ENCODE measurements at places on chromosomes 11 and 22.

GRCh38 chr11:87722756-87723565, 452.3 kb downstream of the RAB38 start:
- peak; percentile 15 for DNase-seq

GRCh38 chr22:49850021-49850911, 3.4 kb upstream of the ZBED4 start:
- DNase-seq = no peak

GRCh38 chr11:58928107-58928499, 11.2 kb upstream of the GLYATL1 start:
- no peak for DNase-seq

GRCh38 chr11:2711161-2711560, 11.4 kb upstream of the KCNQ1OT1 start:
- DNase-seq = no peak

GRCh38 chr11:131760091-131761061, 390.0 kb downstream of the NTM start:
- no peak for DNase-seq

GRCh38 chr11:12410006-12410728, 32.8 kb downstream of the PARVA start:
- DNase-seq = no peak

GRCh38 chr22:21703684-21704316, 31.8 kb downstream of the YPEL1 start:
- no peak for DNase-seq

DNA sequence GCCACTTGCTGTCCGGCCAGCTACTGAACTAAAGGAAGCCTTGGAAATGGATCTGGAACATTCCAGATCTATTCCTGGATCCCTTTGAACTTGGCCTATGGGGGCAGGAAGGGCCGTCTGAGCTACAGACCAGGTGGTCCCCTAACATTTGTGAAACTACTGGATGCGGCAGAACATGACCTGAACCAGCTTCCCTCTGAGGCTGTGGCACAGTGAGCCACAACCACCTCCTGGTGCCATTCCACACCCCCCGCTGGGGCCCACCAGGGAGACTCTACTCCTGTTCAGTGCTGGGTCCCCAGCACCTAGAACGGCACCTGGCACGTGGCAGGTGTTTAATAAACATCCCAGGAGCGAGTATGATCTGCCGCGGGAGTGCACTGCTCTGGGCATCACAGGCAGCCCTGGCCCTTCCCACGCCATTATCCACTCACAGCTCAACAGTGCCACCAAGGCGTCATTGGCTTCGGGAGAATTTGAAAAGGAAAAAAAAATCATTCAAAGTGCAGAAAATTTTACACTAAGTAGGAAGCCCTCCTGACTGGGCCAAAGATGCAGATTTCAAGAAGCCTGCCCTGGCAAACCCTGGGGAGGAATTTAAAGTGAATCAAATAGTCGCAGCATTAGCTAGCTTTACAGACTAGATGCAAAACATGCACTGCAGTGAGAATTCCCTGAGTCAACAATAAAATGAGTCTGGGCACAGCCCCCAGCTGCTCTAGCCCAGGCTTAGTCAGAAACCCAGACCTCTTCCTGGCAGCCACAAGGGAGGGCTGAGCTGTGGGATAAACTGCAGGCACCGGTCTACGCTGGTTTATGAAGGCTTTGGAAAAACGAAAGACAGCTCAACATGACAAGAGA, 14.3 kb upstream of the EFCAB6 start:
- peak; percentile 6 for DNase-seq

DNA sequence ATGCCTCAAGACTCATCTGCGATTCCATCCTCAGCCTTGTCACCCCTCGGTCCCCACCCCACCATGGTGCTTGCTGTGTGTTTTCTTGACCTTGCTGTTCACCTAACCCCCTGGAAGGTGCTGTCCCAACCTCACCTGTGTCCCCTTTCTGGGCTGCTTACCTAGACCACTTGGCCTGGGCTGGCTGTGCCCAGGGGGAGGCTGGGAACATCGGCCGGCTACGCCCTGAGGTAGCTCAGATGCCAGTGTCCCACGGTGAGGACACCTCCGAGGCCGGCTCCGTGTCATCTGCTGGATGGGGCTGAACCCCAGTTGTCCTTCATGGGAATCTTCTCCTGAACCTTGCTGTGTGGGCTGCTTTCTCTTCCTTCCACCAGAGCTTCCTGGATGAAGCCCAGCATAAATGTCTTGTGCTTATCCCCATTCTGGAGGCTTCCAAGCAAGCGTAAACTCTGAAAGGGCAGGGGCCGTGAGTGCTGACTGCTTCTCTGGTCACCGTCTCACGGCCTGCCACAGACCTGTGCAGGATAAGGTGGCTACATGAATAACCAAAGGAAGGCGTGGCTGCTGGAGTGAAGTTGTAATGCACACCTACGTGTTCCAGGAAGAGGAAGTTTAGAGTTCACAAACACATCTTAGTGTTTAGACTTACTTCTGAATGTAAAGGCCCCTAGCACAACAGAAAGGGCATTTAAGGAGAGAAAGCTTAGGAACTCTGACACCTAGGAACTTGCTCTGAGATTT, 724.3 kb downstream of the TBC1D22A start:
- DNase-seq = no peak

DNA sequence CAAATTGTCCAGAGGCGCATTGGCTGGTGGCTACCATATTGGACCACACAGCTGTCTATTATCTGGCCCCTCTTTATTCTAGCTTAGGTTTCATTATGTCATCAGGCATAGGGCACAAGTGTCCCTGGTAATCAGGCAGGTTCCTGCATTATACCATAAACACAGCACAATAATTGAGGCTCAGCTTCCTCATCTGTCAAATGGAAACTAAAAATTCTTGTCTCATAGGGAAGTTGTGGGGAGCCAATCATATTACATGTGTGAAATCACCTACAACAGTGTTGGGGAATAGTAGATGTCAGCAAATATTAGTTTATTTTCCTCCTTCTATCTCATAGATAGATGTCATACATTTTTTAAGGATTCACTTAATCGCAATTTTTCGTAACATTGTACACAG, 231.0 kb upstream of the SORL1-AS1 start:
- DNase-seq = no peak

DNA sequence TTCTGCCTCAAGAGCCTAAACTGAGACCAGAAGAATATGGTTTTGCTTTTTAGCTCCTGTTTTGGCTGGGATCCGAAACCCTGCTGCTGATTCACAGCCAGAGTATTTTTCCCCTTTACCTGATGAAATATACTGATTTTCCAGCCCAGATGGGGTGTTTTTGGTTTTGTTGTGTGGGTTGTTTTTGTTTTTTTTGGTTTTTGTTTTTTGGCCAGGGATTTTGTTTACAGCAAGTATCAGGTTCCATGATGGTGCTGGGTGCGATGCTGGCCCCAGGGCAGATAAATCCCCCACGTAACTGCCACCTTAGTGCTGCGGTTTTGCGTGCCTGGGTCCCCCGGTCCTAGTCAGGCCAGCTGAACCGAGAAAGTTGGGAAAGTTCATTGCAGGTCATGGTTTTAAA, 103.7 kb downstream of the ZBTB16 start:
- DNase-seq = no peak

- peak; percentile 56 for DNase-seq
Observed at GRCh38 chr22:22770280-22770871, 117.2 kb upstream of the IGLL5 start.

- DNase-seq = no peak
Observed at GRCh38 chr22:48637231-48637630, 1190.4 kb downstream of the BRD1 start.

GRCh38 chr11:2903672-2904011, 18.1 kb upstream of the CDKN1C start:
- no peak for DNase-seq

DNA sequence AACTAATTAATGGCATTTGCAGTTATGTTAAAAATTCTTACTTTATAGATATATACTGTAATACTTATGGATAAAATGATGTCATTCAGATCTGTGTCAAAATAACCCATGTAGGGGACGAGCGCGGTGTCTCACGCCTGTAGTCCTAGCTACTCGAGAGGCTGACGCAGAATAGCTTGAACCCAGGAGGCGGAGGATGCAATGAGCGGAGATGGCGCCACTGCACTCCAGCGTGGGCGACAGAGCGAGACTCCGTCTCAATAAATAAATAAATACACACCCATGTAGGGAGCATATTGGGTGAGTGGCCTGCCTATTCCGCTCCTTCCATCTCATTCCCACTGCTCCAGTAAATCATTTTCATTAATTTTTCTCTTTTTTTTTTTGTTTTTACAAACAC, 7.1 kb downstream of the SNU13 start:
- peak; percentile 27 for DNase-seq

GRCh38 chr11:45171550-45171949, 25.1 kb downstream of the PRDM11 start:
- DNase-seq = no peak

- peak; percentile 37 for DNase-seq
Observed at GRCh38 chr11:14422052-14422813, 63.2 kb upstream of the RRAS2 start.

DNA sequence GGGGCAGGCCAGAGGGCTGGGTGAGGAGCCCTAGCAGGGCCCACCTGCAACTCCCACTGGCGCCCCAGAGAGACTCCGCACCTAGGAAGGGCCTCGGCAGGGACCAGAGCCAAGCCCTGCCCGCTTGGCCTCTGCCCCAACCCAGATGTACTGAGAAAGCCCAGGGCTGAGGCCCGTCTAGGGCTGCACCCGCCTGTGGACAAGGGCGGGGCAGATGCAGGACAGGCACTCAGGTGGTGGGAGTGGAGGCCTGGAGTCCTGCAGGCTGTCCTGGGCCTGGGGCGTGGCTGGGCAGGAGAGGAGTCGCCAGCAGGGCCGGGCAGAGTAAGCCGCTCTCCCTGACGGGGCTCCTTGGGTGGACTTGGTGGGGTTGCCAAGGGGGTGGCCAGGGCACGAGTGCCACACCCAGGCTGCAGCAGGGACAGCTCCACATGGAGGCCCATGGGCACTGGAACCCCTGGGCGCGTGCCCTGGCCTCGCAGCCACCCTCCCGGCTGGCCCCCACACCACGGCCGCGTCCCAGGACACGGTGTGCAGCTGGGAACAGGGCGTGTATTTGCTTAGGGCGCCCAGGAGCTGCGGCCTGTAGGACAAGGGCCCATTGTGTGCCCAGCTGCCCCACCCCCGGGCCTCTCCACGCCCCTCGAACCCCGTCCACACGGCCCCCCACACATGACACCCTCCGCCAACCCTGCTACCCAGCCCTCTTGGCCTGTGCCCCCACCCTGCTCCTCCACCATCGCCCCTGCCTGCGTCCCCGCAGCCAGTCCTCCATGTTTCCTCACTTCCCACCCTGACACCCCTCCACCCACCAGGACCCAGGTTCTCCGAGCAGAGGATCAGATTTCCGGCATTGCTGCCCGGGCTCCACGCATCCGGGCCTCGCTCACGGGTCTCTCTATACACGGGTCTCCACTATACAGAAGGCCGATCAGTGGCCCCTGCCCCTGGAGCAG, 11.3 kb upstream of the PIM3 start:
- DNase-seq = no peak

- DNase-seq = peak; percentile 63
Observed at GRCh38 chr22:38943201-38943600, 14.2 kb upstream of the APOBEC3A start.

- DNase-seq = no peak
Observed at GRCh38 chr11:28146123-28146751, 38.0 kb downstream of the METTL15 start.

GRCh38 chr11:66100272-66101065, 30.4 kb downstream of the PACS1 start:
- DNase-seq = peak; percentile 93

GRCh38 chr11:122197066-122197987, 81.3 kb upstream of the BLID start:
- DNase-seq = peak; percentile 10

GRCh38 chr22:35721960-35722359, 4.3 kb downstream of the APOL5 start:
- DNase-seq = no peak

DNA sequence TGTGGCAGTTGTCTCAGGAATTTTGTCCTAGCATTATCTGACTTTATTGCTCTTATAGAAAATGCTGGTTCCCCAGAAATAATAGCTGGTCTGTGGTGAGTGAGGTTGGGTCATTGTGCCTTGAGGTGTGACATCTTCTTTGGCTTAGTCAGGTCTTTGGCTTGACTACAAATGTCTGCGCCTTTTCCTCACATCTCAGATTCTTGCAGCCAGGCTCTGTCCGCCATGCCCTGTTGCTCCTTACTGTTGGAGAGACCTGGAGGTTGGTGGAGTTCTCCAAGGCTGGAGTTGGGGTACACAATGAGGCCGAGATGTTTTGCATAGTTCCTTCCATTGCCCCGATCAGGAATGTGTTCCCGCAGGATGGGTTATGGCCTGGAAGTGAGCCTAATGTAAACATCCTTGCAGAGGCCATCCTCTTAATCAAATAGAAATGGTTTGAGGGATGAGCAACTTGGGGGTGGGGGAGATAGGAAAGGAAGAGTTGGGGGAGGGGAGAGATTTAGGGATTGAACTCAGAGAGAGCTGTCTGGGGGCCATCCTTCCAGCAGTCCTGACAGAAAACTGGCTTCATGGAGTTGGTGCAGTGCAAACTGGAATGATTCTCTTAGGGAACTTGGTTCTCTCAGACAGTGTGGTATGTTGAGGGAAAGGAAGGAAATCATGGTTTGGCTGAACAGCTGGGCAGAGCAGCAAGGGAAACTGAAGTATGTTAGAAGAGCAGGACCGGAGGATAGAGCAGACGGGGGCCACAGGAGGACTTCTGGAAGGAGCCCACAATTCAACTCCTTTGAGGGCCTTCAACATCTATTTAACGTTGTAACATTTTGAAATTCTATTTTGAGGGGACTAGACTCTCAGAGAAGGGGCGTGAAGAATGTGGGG, 49.9 kb downstream of the ZBTB16 start:
- peak; percentile 29 for DNase-seq
